Naive B cell (primary cell): ENCODE measurements at places on chromosomes 5 and 9.

DNA sequence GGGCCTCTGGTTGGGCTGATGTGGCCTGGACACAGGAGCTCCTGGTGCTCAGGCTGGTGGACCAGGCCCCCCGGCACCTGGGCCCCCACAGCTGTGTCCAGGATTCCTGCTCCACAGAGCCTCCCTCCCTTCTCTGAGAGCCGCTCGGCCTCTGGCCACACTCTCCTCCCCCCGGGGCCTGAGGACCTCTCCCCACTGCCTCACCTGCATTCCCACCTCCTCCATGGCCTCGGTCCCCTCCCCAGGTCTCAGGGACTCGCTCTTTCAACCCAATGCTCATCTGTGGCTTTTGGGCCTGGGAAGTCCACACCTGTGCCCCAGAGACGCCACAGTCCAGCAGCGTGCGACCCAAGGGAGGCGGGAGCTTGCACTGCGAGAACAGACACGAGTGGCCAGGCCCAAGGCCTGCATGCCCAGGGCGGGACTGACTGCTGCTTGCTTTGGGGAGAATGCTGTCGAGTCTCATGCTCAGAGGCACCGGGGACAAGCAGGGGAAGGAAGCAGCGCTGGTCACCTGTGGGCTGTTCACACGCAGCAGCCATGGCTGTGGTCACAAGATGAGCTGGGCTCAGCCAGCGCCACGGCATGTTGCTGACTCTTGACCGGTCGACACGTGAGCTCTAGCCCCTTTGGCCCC lies 14.6 kb downstream of the PAEP start:
- no peak for DNase-seq

- DNase-seq = no peak
Measured at GRCh38 chr9:134399435-134400056, 73.3 kb downstream of the RXRA start.

DNA sequence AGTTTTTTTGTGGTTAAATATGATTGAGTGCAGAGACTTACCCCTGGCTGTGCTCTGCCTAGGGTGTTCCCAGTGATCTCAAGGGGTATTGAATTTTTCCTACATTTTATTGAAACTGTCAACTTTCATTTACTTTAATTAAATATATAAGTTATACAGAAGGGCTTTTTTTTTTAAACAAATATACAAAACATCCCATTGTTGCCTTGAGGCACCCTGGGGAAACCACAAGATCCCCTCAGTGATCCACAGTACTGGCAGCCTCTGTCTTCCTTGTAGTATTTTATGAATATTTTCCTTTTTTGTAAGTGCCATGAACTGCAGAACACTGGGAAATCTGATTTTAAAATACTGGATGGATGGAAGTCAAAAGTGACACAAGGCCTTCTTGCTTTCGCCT lies 123.7 kb downstream of the TLE1 start:
- no peak for DNase-seq

GRCh38 chr5:123297866-123298265 lies 125.3 kb downstream of the CEP120 start:
- DNase-seq = no peak

GRCh38 chr9:76690246-76690972 lies 73.8 kb upstream of the PCA3 start:
- DNase-seq = no peak
